ENCODE measurements at places on chromosomes 16 and 17.

DNA sequence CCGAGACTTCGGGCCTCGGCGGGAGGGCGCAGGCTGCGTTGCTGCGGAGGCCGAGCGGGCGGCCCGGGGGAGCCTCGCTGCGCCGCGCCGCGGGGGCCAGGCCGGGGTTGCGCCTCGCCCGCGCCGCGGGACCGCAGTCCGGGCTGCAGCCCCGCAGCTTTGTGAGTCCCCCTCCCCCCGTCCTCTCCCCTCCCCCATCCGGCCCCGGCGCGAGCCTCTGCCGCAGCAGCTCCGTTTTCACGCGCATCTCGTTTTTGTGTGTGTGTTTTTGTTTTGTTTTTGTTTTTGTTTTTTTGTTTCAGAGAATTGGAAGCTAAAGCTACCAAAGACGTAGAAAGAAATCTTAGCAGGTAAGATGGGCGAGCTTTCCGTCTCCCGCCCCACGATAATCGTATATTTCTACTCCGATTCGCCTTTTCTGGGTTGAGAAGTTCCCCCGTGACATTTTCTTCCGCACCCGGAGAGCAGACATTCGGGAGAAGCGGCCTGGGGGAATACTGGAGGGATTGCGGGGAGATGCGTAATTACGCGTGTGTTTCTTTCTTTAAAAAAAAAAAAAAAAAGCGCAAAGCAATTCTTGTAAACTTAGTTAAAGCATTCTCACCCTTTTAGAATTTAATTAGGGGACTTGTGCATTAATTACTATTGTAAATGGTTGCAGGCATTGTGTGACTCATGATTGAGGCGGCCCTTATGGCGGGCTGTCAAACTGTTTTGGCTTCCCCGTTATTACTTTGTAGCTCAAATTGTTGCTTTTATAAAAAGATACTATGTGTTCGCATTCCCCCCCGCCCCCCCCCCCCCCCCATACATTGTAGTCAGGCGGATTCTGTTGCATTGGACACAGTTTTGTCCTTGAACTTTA lies 732 bp downstream of the TNRC6A start:
- DNase-seq: no peak

- DNase-seq: peak; percentile 93
These were observed 963 bp upstream of the APRT start for GRCh38 chr16:88812513-88813268.

DNA sequence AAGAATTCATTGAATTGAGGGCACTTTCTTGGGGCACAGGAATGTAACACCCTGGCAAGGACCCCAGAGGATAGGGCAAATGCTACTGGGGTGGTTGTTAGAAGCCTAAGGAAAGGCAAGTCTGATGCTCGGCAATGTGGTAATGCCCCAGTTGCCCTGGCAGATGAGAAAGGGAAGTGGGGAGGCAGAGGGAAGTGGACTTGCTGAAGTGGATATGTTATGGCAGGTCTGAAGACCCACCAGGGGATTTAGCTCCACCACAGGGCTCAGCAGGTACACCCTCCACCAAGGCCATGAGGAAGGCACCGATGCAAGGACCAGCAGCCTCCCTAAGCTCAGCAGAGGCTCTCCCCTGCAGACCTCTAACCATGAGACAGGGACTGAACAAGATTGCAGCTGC lies 184.8 kb downstream of the IRX5 start:
- no peak for DNase-seq

GRCh38 chr16:20897253-20897897 lies 2.8 kb downstream of the DCUN1D3 start:
- DNase-seq: no peak

DNA sequence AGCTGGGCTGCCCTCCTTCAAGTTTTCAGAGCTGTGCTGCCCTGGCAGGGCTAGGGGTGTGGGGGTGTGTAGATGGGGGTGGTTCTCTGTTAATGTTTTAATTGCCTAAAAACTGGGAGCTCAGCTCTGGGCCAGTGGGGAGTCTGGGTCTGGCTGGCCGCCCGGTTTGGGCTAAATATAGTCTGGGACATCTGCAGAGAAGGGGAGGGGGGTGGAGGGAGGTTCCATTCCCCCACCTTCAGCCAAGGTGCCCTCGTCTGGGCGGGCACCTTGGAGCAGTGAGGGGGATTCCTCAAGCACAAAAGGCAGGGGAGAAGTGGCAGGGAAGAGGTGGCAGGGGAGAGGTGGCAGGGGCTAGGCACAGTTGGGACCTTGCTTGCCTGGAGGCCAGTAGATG lies 13.0 kb downstream of the RARA start:
- DNase-seq: peak; percentile 78

GRCh38 chr17:4474093-4474492 lies 24.6 kb upstream of the SPNS2 start:
- DNase-seq: no peak

GRCh38 chr17:32732900-32733299 lies 144.0 kb downstream of the MYO1D start:
- no peak for DNase-seq

Data from posterior vena cava (tissue), 2 donors.